Omental fat pad (tissue), 4 donors: ENCODE measurements at places on chromosomes 16 and 17. TPM values are rescaled to one million over a fixed set of nuclear protein-coding genes. Genes with fewer than 3 reads are reported as not detected.

SLC52A1 gene
- not detected for total RNA-seq

IRX3 gene
- 0.48 TPM for total RNA-seq

RGS11 gene
- 5.0 TPM for total RNA-seq

HS3ST6 gene
- total RNA-seq, result not detected

HIRIP3 gene
- 22.2 TPM for total RNA-seq

CACNG3 gene
- not detected for total RNA-seq

PRDM7 gene
- total RNA-seq, result not detected

DNA sequence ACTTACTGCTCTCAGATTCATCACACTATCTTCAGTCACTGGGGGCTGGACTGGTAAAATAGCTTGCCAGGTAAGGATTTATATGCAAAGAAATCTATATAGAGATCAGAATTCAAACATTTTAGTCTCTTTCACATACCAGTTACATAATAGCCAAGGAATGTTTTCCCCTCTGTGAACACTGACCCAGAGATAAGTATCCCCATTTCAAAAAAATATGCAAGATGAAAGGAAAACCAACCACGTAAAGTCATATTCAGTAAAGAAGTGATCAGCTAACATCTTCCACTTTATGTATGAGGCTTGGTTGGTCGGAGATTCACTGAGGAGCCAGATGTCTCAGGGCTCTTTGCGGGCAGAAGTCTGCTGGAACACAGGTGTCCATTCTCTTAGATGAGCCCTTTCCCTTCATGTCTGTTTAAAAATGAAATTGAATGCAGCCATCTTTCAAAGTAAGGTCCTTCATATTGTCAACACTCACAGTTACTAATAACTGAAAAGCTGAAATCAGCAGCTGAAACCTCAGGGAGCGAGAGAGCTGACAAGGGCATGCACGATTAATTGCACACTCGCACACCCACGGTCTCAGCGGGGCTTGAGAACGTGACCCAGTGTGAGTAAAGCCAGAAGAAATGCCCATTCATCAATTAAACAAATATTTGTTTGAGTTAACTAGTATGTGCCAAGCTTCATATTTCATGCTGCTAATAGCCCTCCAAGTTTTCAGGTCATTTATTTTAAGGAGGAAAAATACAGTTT lies 161.2 kb downstream of the MRTFB start:
- no peak for DNase-seq

DNA sequence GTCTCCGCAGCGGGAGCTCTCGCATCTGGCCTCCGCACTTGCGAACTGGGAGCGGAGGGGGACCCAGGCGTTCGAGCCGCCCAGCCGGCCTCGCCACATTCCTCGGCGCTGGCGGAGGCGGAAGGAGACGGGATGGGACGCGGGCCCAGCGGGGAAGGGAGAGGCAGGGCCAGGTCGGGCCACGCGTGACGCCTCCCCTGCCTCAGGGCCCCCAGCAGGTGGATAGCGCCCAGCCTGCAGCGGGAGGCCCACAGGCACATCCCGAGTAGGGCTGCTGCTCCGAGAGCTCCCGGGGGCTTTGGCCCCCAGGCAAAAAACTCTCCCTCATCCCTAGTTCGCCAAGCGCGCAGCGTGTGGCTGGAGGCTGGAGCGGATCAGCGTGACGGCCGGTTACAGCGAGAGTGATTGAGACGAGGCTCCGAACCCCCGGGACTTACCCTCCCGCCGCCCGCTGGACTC lies 800 bp downstream of the PLEKHH3 start:
- no peak for DNase-seq

- DNase-seq, result no peak
These were observed 108.5 kb downstream of the NLK start for GRCh38 chr17:28151001-28151400.

GRCh38 chr16:63200940-63201339 lies 1164.7 kb upstream of the CDH8 start:
- no peak for DNase-seq

DNA sequence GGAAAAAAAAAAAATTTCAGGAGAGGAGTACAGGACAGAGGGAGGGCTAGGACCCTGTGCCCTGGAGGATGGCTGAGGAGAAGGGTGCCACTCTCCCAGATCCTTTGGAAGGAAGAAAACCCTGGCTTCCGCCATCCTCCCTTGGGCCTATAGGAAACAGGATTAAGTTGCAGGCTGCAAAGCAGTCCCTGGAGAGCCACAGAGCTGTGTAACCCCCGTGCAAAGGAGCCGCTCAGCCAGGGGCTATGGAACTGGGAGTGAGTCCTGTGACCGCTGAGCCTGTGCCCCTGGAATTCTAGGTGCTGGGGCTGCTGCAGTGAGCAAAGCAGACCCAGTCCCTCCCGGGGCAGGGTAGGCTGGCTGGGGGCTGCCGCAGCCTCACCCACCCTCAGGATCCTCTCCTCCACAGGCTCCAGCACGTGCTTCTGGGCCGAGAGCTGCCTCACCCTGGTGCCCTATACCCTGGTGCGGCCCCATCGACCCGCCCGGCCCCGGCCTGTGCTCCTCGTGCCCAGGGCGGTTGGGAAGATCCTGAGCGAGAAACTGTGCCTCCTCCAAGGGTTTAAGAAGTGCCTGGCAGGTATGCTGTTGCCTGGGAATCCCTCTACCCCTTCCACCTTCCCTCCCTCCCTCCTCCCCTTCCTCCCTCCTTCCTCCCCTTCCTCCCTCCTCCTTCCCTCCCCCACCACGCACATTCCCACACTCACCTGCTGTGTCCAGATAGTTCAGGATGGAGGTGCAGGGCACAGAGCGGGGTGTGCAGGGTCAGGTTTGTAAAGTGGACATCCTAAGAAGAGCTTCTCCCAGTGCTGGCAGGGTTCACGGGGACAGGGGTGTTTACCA lies 15.3 kb downstream of the SGSH start:
- DNase-seq, result no peak

DNA sequence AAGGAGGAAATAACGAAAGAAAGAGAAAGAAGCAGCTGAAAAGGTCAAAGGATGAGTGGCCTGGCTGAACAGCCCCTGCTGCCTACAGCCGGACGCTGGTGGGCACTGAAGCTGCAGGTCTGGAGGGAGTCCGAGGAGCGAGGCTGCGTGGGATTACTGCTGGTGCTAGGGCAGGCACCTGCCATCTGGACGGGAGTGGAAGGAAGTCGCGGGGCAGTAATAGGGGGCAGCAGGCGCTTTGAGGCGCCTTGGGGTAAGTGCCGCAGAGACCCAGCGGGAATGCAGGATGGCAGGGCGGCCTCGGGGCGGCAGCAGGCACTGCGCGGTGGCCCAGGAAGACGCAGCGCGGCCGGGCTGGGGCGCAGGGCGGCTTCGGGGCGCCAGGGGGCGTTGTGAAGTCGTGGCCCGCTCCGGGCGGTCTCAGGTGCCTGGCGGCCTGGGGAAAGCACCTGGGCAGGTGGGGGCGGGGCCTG lies 303 bp upstream of the SCNN1G start:
- DNase-seq, result no peak

- no peak for DNase-seq
These were observed 31.1 kb upstream of the HELZ start for GRCh38 chr17:67276075-67276474.

- no peak for DNase-seq
These were observed 23.7 kb downstream of the ARHGAP23 start for GRCh38 chr17:38451840-38452529.

GRCh38 chr17:42111871-42112551 lies 503 bp downstream of the DHX58 start:
- no peak for DNase-seq

- DNase-seq, result no peak
These were observed 15.2 kb downstream of the RABEP1 start for GRCh38 chr17:5297245-5297644.

GRCh38 chr17:57357830-57358430 lies 101.6 kb downstream of the MSI2 start:
- DNase-seq, result no peak

- no peak for DNase-seq
These were observed 9.7 kb downstream of the CDK5R1 start for GRCh38 chr17:32496395-32497073.

DNA sequence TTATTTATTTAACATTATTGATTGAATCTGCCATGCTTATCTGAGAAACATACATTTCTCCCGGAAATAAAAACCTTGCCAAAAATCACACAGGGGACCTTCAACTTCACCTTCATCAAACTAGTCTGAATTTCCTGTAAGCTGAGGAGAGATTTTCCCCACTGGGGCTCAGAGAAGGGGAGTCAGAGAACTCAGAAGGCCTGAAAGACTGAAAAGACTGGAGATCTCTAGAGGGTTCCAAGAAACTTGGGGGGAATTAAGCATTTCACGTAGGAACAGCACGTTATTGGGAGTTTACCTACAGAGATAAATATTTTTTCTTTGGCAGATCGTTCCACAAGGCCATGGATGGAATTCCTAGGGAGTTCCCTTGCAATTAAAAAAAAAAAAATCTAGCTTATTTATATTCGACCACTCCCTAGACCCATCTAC lies 528 bp upstream of the NOL11 start:
- no peak for DNase-seq

GRCh38 chr17:36858119-36859002 lies 78.9 kb upstream of the LHX1 start:
- no peak for DNase-seq

DNA sequence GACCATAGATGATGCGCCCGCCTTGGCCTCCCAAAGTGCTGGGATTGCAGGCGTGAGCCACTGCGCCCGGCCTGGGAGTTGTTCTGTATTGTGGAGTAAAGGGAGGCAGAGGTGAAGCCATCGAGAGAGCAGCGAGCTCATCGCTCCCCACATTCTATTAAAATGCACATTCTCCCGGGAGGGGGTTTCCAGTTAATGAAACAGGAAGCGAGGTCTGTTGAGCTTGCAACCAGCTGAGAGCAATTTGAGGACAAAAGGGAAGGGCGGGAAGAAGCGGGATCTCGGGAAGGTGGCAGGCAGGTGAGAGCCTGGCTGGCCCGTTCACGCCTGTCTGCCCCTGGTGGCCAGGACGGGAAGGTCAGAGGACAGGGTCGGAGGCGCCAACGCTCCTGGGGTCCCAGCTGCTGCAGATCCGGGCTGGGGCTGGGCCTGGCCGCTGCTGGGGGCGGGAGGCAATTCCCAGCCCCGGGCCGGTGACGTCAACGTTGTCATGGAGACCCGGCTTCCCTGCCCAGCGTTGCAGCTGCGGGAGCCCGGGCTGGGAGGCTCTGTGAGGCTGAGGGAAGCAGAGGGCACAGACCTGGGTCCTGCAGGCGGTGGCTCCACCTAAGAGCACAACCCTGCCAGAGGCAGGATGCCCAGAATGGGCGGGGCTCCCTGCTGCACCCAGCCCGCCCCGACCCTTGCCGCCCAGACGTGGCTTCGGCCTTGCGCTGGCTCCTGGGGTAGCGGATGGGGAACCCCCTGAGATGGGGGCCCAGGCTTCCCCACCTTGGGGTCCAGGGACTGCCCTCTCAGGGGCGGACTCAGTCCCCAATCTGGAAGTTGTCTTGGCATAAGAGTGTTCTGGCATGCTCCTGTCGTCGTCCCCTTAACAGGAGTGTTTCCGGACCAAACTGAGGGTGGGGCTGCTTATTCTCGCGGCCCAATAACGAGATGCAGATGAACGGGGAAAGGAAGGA lies 48.7 kb upstream of the PLCG2 start:
- DNase-seq, result peak; percentile 83

GRCh38 chr16:56273615-56274014 lies 82.3 kb downstream of the GNAO1 start:
- DNase-seq, result no peak

DNA sequence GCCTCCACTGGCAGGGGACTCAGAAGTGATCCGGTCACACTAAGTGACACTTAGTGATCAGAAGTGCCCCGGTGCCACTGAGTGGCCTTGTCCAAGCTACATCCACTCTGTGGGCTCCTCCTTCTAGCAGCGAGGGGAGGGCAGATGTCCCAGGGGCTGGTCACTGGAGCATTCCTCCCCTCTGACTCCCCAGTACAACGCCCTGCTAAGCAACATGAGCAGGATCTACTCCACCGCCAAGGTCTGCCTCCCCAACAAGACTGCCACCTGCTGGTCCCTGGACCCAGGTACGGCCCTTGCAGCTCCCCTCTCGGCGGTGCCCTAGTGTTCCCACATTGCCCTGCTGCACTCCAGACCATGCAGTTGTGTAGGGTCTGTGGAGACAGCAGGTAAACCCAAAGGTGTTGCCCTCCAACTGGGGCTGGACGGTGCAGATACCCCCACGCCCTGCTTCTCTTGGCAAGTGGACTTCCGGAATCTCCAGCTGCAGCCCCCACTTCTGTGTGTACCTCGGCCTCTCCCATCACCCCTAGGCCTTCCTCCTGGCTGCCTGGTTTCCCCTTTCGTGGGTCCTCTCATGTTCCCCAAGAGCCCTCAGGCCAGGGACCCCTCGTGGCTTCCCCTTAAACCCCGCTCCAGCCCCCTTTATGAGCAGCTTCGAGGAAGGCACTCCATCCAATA lies 2.1 kb downstream of the ACE start:
- peak; percentile 55 for DNase-seq

- DNase-seq, result no peak
These were observed 43.2 kb downstream of the GOSR1 start for GRCh38 chr17:30520436-30520835.

GRCh38 chr17:66776999-66777688 lies 57.8 kb upstream of the CACNG5 start:
- no peak for DNase-seq

DNA sequence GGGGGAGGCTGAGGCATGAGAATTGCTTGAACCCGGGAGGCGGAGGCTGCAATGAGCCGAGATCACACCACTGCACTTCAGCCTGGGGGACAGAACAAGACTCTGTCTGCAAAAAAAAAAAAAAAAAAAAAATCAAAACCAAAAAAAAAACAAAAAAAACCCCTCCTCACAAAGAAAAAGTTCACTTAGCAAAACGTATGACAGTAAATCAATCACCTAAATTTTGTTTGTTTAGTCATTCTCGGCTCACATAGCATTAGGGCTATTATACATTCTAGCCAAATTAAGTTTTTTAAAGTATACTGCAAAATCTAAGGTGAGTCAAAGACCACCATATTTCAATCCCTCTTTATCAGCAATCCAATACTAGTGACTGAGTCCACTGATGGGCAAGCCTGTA lies 5.7 kb downstream of the ZNF652 start:
- DNase-seq, result no peak

DNA sequence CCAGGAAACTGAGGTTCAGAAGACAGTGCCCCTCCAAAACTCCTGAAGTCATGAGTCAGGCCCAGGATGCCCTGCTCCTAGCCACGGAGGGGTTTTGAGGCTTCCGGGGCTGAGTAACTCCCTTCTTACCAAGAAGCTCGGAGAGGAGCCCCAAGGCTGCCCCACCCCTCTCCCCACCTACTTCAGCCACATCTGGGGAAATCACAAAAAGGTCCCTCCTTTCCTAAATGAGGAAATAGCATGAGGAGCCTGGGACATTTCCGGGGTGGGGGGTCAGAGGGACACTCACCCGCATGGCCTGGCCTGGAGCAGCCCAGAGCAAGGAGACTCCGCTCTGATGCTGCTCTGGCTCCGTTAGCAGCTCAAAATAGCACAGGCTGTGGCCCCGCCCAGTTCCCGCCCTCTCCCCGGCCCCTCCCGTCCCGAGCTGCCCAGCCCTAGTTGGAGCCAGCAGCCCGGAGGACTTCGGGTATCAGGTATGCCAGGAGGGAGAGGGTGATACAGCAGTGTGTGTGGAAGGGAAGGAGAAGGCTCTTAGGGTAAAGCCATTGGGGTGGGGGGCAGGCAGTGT lies 40.1 kb downstream of the MYO18A start:
- no peak for DNase-seq

- DNase-seq, result no peak
These were observed 46.3 kb upstream of the DNAH17 start for GRCh38 chr17:78623541-78623940.
